ENCODE measurements at places on chromosomes 2 and 18.

DNA sequence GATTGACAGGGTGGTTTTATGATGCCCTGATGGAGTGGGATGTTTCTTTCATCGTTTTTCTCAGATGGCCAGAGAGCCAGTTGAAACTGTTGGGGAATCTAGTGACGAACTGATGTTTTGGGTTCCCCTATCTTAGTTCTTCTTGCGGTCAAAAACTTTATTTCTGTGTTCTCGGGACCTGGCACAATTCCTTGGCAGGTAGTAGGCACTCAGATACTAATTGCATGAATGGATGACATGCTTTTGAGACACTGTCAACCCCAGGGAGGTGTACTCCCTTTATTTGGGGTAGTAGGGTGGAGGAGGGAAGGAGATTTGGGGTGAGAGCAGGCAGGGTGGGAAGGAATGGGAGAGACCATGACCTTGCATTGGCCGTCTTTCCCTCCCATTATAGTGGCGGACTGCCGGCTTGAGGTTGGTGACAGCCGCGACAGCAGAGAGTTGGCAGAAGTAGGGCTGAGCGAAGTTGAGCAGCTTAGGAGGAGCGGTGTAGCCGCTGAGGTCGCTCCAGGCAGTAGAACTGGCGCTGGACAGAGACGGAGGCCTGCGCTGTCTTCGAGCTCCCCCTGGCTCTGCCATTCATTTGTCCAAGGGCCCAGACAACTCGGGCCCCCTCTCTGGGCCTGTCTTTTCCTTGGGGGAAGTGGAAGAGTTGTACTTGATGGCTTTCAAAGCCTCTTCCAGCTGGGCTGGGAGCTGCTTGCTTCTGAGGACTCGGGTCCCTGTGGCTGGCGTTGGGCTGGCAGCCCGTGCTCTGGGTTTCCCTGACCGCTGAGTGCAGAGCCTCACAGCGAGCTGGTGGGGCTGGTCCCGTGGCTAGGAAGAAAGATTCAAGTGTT lies 2.6 kb downstream of the TET3 start:
- no peak for DNase-seq

DNA sequence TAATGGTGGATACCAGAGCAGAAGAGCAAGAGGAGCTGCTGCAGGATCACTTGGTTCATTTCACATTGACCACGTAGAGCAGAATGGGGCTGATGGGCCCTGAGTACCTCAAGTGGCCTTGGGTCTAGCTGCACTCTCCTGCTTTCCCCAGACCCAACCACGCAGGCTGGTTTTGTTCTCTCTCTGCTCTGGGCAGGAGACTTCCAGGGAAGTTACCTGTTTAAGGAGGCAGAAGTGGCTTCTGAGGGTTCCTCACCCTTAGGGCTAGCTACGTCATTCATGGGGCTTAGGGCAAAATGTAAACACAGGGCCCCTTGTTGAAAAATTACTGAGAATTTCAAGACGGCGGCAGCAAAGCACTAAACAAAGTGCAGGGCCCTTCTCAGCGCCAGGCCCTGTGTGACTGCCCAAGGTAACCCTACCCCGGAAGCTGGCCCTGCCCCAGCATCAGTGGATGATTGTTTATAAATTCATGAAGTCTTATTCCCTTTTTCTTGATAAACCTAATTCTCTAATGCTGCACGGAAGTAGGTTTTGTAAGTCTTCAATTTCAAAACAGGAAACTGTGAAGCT lies 75.9 kb downstream of the TMEM182 start:
- DNase-seq, result no peak

- DNase-seq, result no peak
Observed at GRCh38 chr2:213221957-213222356, 62.3 kb upstream of the SPAG16 start.

- DNase-seq, result no peak
Observed at GRCh38 chr18:5900262-5900661, 4.9 kb upstream of the TMEM200C start.

DNA sequence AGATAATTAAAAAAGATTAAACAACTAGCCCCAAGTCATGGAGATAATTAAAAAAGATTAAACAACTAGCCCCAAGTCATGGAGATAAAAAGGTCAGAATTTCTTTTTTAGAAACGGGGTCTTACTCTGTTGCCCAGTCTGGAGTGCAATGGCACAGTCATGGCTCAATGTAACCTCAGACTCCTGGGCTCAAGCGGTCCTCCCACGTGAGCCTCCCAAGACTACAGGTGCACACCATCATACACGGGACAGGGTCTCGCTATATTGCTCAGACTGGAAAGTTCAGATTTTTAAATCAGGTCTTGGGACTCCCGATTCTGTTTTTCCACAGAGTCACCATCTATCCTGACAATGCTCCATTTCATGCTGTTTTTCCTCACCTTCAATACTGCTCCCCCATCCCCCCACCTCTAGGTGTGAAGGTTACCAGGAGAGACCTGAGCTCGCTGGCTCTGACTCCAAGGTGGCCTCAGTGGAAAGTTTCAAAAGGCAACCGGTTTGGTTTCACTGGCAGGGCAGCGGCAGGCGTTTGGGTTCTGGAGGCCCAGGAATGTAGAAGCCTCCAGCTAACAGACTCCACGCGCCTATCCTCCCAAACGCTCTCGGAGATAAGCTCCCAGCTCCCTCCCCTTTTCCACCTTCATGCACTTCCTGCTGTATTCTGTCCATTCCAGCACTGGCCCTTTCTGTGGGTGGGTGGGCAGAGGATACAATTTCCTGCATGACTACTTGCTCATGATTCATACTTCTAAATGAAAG lies 2.9 kb upstream of the SEMA4C start:
- DNase-seq, result no peak

GRCh38 chr2:85017411-85018048 lies 46.6 kb downstream of the KCMF1 start:
- no peak for DNase-seq

- DNase-seq, result no peak
Observed at GRCh38 chr18:519019-519879, 18.7 kb upstream of the COLEC12 start.

DNA sequence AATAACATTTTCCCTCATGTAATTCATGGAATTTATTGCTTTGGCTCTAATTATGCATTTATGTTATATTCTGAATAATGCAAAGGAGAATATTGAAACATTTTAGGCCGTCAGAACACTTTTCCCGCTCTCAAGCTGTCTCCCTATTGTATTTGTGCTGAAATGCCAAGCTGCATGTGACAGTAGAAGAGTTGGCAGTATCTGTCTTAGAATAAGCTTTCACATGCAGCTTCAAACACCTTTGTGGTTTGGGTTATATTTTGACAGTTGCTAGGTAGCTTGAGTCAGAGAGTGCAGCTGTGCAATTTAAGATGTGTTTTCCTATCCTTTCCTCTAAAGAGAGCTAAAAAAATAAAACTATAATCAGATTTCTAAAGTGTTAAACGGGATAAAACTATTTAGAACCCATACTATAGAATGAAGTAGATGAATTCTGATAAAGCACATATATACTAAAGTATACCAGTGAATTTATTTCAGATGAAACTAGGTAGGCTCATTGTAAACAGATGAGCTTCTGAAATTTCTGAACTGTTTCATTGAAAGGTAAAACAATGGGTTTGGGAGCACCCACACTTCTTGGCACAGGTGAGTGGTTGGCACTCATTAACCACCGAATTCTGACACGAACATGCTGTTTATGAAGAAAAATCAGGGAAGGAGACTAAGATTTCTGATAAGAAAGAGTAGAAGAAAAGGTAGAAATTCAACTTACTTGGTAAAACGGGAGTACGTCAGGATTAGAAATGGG lies 43.4 kb downstream of the PLCL1 start:
- no peak for DNase-seq

DNA sequence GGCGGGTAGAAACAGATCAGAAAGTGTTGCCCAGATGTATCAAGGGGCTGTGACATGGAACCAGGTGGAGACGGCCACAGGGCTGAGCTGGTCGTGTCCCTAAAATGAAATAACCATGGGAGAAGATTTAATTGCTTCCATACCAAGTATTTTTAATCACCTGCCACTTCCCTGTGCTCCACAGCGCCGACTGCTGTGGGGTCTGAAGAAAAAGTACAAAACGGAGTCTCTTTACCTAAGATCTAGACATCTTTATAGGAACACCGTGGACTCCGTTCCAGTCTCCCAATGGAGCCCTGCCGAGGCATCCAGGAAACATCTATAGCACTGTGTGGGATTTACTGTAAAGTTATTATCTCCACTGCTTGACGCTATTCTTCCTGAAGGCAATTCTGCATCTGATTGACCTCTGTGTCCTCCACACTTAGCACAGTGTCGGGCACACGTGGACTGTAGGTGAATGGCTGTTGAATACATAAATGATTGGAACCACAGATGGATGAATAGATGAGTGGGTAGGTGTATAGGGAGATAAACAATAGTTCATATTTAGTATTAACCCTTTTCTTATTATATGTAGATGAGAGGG lies 21.6 kb upstream of the GYPC start:
- no peak for DNase-seq

DNA sequence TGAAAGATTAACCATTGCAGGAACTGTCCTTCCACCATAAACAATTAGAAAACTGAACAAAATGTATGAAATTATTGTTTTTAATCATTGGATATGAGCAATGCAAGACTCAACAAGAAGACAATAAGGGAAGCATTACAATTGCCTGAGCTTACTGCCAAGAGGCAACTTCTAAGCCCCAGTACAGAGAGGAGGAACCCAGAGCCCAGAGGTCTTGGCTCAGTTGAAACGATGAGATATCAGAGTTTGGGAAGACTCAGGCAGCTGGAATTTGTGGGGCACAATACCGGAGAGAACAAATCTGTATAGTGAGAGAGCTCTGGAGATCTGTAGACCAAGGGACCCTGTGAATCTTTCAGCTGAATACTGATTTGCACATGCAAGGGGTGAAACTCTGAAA lies 80.6 kb upstream of the ZFP36L2 start:
- no peak for DNase-seq

GRCh38 chr2:240219208-240219890 lies 78.9 kb upstream of the OTOS start:
- no peak for DNase-seq

DNA sequence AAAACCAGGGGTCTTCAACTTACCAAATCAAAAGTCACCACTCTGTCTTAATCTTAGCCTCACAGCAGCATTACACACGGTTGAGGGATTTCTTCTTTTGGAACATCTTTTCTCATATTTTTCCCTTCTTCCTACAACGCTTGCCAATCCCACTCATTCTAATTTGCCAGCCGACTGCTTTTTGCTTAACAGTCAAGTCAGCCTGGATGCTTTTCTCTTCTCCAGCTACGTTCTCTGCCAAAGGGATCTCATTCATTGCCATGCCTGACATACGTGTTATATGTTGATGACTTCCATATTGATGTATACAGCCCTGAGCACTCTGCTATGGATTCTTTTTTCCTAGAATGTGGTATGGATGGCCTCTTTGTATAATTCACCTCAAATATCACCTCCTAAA lies 37.3 kb downstream of the CDH19 start:
- no peak for DNase-seq

DNA sequence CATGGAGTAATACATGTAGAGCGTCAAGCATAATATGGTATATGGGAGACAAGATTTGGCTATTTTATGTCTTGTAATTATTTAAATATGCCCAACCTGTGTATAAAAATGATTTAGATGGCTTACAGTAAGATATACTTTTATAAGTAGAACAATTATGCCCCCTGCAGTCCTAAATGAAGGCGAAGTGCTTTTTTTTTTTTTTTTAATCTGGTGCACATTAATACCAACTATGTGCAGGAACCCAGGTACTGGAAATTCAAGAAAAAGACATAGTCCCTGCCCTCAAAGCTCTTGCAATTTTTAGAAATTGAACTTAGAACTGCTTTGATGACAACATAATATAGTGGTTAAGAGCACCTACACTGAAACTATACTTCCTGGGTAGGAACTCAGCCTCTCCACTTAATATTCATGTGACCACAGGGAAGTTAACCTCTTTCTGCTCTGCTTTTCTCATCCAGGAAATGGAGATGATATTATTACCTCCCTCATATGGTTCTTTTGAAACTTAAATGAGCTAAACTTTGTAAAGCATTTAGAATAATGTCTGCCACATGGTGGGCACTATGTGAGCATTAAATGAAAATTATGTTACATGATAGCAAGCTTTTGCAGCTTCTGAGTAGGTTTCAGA lies 38.1 kb downstream of the AFTPH start:
- no peak for DNase-seq

DNA sequence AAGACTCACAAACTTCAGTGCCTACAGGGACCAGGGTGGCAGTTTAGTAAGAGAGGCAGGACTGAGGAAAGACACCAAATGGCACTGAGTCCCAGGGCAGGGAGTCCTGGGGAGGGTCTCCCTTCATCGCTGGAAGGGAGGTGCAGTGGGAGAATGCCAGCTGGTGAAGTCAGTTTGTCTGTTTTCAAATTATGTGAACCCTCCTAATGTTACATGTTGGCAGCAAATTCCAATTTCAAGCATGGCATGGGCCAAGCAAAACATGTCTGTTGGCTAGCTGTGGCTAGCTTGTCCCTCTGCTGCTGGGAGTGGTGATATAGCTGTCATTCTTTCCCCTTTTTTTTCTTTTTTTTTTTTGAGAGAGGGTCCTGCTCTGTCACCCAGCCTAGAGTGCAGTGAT lies 55.9 kb upstream of the HAAO start:
- no peak for DNase-seq

GRCh38 chr18:9968081-9968848 lies 54.4 kb downstream of the VAPA start:
- DNase-seq, result no peak

- DNase-seq, result no peak
Observed at GRCh38 chr2:64751286-64752260, 97.9 kb upstream of the SERTAD2 start.

- no peak for DNase-seq
Observed at GRCh38 chr2:134711692-134712091, 7.1 kb downstream of the TMEM163 start.

GRCh38 chr18:47166294-47166693 lies 9.9 kb downstream of the IER3IP1 start:
- DNase-seq, result no peak

GRCh38 chr2:39595116-39595515 lies 70.6 kb upstream of the TMEM178A start:
- no peak for DNase-seq

DNA sequence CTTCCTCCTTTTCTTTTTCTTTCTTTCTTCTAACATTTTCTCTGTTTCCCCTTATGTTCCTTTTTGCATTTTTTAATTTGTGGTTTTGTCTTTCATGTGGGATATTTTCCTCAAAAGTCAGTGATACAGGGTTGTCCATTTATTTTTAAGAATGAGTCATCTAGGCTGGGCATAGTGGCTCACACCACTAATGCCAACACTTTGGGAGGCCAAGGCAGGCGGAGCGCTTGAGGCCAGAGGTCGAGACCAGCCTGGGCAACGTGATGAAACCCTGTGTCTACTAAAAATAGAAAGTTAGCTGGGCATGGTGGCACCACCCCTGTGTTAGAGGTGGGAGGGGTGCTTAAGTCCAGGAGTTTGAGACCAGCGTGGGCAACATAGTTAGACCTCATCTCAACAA lies 35.8 kb downstream of the KATNAL2 start:
- no peak for DNase-seq

GRCh38 chr18:62807396-62807795 lies 92.1 kb downstream of the PHLPP1 start:
- no peak for DNase-seq

GRCh38 chr2:9897331-9897737 lies 54.1 kb downstream of the TAF1B start:
- DNase-seq, result peak; percentile 62
